ENCODE measurements at places on chromosomes 5 and 9.

DNA sequence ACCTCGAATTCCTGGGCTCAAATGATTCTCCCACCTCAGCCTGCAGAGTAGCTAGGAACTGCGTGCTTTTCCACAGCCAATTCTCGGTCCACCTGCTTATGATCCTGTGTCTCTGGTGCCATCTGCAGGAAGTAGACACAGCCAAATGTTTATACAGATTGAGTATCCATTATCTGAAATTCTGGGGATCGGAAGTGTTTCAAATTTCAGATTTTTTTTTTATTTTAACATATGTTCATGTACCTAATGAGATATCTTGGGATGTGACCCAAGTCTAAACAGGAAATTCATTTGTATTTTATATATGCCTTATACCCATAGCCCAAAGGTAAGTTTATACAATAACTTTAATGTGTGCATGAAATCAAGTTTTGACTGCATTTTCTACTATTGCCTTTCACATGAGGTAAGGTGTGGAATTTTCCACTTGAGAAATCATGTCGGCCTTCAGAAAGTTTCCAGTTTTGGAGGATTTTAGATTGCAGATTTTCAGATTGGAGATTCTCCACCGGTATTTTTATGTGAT is 89.5 kb downstream of the ESM1 start:
- peak; percentile 25 for DNase-seq

DNA sequence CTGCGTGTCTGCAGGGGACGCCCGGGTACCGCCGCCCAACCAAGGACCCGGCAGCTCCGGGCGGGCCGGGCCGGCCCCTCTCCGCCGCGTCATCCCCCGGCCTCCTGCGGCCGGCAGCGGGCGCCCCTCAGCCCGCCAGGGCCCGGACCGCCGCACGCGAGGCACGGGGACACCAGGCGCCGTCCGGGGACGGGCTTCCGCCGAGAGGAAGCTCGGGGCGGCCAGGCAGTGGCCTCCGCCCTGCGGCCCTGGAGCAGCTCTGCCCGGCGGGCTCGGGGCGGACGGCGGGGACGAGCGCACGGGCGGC is 373 bp downstream of the FBXW5 start:
- no peak for DNase-seq

DNA sequence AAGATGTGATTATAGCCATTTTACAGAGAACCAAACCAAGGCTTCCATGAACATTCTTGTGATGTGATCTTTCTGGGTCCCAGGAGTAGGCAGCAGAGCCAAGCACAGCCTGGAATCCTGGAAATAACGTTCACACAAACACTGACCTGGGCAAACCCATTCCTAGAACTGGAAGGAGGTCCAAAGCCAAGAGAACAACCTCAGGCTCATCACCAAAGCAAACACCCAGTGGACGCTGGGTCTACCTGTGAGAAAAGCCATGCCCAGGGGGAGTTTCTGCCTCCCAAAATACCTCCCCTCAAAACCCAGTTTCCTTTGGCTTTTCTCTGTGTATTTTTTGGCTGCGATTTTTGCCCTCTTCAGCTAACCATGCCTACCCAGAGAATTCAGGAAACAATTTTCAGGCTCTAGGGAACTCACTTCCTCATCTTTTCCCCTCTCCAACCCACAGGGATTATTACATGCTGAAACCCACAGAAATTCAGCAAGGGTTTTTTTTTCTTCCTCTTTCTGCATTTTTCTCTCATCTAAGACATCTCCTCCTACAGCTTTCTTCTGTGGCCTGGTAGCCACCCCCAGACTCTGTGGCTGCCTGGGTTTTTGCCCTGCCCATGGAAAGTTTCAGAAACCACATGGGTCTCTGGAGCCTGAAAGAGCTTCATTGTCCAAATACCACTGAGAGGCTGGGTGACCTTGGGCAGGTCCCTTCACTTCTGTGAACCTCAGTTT is 75.0 kb downstream of the TNC start:
- DNase-seq = peak; percentile 82

- DNase-seq = no peak
Observed at GRCh38 chr9:97557606-97558095, 56.2 kb downstream of the TMOD1 start.

DNA sequence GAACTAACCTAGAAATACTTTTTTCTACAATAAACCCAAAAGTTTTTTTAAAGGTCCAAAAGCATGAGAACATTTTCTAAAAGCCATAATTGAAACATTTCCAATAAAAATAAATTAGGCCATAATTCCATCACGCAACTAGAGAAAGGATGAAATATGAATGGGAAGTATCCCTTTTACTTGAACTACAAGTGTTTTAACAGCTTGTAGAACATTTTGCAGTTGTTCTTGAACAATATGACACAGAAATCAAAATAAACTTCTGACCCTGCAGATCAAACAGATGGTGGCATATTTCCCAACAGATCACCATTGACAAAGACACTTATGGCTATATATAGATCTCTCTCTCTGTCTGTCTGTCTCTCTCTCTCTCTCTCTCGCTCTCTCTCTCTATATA is 624.4 kb downstream of the PSAT1 start:
- no peak for DNase-seq

GRCh38 chr9:9855177-9856078 is 757.4 kb downstream of the PTPRD start:
- DNase-seq = no peak

- DNase-seq = no peak
Observed at GRCh38 chr9:87305151-87305550, 192.5 kb upstream of the DAPK1 start.

DNA sequence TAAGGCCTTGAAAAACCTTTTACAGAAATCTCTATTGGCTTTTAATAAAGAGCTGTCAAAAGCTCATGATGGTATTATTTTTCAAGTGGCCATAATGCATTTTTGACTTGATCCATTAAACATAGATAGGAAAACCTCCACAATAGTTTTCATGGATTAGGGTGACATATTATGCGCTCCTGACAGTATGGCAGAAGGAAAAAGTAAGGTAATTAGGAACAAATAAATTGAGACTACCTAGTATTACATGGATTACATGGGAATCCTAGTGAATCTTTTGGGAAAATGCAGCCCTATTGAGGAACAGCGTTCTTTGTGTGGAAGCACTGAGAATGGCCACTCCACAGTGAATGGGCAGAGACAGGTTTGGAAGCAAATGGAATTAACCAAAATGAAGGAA is 171.2 kb downstream of the TRPM3 start:
- DNase-seq = no peak

GRCh38 chr5:65952259-65952658 is 25.9 kb downstream of the ERBIN start:
- no peak for DNase-seq

DNA sequence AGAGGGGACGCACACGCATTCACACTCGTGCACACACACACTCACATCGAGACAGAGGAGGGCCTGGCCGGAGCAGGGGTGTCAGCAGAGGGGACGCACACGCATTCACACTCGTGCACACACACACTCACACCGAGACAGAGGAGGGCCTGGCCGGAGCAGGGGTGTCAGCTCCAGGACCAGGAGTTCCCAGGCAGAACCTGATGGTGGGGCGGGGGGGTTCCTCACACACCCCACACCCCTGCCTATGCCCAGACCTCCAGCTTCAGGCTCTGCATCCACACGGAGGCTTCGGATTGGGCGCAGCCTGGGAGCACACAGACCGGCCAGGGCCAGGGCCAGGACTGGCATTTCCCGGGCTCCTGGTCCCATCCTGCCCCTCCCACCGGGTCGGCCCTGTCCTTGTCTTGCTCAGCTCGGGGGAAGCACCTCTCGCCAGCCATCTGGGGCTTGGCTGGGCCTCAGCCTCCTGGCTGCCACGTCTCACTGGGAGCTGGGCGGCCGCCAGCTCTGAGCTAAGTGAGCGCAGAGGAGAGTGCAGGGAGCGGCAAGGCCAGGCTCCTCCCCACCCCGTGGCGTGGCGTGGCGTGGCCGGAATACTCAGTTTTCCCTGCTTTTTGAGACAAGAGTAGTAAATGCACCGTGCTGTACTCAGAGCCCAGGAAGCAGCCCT is 31.3 kb downstream of the ADAMTS2 start:
- peak; percentile 79 for DNase-seq

DNA sequence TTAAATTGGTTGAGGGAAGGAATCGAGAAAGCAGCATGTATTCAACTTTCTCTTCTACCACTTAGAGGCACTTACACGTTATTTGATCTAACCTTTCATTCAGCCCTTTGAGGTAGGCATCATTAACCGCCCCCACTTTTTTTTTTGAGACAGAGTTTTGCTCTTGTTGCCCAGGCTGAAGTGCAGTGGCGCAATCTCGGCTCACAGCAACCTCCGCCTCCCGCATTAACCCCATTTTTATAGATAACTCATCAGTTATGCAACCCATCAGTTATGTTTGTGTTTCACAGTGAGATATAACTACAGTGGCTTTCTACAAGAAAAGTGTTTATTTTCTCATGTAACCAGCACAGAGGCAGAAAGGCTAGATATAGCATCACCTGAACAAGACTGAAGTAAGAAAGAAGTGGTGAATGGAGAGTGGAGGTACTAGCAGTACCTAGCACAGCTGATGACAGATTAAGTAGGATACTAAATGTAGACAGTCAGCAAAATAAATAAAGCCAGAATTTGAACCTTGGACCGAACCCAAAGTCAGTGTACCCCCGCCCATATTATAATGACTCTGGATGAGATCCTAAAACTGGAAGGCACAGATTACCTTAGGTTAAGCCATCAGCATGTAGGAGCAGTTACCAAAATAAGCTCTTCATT is 91.2 kb downstream of the PJA2 start:
- no peak for DNase-seq

DNA sequence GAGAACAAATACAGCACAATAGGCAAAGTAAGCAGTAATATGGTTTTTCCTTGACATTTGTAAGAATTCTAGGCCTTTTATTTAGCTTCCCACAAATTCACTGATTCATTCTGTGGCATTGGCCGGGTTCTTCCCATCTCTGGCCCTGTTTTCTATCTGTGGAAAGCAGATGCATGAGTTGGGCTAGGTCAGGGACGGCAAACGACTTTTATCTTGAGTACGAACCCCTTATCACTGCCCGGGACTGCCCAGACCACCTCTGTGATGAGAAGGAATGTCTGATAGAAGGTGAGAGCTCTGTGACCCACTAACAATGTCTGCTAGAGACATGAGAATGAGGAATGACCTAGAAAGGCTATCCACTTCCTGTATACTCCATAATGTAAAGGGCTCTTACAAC is 35.4 kb upstream of the ADAM19 start:
- DNase-seq = no peak

DNA sequence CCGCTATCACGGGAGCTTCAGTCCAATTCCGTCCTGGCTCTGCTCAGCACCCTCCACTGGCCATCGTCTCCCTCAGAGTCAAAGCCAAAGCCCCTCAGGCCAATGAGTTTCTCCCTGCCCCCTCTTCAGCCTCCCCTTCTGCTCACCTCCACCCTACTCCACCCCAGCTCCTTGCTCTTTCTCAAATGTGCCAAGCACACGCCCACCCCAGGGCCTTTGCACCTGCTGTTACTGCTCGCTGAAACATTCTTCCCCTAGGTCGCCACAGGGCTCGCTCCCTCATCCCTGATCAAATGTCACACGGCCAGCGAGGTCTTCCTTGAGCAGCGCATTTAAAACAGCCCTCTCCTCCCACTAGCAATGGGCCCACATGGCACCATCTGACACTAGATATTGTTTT is 6.3 kb upstream of the ENG start:
- no peak for DNase-seq

GRCh38 chr5:150217873-150218692 is 28.2 kb downstream of the SLC6A7 start:
- peak; percentile 80 for DNase-seq

- no peak for DNase-seq
Observed at GRCh38 chr5:159178978-159179377, 30.4 kb downstream of the RNF145 start.

- no peak for DNase-seq
Observed at GRCh38 chr5:39337252-39337915, 26.9 kb downstream of the C9 start.

- DNase-seq = no peak
Observed at GRCh38 chr5:80093796-80094195, 58.6 kb downstream of the THBS4 start.

- DNase-seq = no peak
Observed at GRCh38 chr9:3177936-3178335, 334.0 kb upstream of the PUM3 start.

GRCh38 chr5:158502686-158503085 is 597.0 kb downstream of the EBF1 start:
- DNase-seq = no peak

GRCh38 chr5:154514331-154514730 is 36.3 kb upstream of the HAND1 start:
- DNase-seq = no peak

- DNase-seq = no peak
Observed at GRCh38 chr5:79575996-79576395, 36.2 kb upstream of the TENT2 start.

DNA sequence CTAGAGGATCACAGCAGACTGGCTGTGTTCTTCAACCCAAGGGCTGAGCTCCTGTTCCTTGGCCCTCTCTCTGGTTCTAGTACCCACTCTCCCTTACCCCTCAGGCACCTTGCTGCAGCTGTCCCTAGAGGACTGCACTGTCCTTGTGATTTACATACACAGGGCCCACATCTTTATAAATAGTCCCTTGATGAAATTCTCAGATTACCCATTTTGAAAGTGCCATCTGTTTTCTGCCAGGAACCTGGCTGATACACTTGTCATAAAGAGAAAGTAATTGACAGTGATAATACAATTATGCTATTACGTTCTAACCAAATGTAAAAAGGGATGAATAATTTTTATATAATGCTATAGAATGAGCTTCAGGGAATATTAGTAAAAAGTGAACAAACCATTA is 16.5 kb upstream of the SPARC start:
- DNase-seq = no peak

GRCh38 chr9:84659313-84659712 is 10.2 kb upstream of the NTRK2 start:
- no peak for DNase-seq

GRCh38 chr5:168186289-168187074 is 105.0 kb upstream of the WWC1 start:
- no peak for DNase-seq

GRCh38 chr9:77839459-77840140 is 191.5 kb upstream of the GNA14 start:
- no peak for DNase-seq

DNA sequence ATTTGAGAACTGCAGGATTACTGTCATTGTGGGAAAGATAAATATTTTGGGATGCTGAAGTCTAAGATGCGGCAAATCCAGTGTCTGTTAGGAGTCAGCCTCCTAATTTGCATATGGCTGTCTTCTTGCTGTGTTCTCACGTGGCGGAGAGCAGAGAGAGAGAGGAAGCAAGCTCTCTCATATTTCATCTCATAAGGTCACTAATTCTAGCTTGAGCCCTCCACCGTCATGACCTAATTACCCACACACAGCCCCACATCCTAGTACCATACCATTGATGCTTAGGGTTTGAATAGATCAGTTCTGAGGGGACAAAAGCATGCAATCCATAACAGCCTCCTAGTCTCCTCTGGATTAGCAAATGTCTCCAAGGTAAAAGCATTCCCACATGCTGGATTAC is 124.5 kb downstream of the CDH12 start:
- DNase-seq = no peak

DNA sequence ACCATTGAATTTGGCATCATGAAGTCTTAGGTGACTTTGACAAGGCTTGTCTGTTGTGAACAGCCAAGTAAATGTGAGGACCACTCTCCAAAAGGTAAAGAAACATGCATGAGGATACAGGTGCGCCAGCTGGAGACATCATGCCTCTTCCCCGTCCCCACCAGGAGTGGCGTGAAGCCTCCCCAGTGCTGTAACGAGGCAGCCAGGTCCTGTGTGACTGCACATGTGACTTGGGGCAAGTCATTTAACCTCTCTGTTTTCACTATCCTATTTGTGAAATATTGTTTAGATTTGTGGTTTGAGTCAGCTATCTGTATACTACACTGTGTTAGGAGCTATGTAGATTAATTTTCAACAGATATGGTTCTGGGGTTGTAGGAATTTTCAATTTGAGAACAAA is 65.0 kb downstream of the DOCK8 start:
- DNase-seq = no peak
